Activated T-helper 2 cell treated with anti-CD3 and anti-CD28 coated beads, Interferon-gamma antibody, Interleukin-2, Interleukin-4, amounts not matched to agents 10 μg/mL and 5 μg/mL and 100 μg/mL, durations not matched to agents 14 hours and 24 hours and 36 hours (primary cell): ENCODE measurements at places on chromosomes 1 and 21. TPM values are rescaled to one million over a fixed set of nuclear protein-coding genes. Genes with fewer than 3 reads are reported as not detected.

DNA sequence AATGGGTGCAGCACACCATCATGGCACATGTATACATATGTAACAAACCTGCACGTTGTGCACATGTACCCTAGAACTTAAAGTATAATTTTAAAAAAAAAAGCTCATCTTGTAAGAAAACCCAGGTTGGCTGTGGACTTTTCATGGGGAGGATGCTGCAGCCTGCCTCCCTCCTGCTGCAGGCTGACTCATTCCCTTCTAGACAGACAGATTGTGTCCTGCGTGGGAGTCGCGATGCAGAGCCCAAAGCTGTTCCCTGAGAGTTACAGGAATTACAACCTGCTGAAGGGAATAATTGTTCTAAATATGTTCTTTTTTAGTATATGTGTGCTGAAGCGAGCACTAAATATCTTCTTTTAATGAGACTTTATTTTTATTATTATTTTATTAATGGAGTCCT is 93.2 kb downstream of the TBX19 start:
- DNase-seq: no peak

NOS1AP gene
- total RNA-seq: not detected in 2 replicates

ZNF593OS gene
- not detected in 2 replicates for total RNA-seq

RAB25 gene
- total RNA-seq: 0.18 and 0.21 TPM in 2 replicates

GRCh38 chr1:81452693-81453366 is 347.9 kb upstream of the ADGRL2 start:
- DNase-seq: no peak

DNA sequence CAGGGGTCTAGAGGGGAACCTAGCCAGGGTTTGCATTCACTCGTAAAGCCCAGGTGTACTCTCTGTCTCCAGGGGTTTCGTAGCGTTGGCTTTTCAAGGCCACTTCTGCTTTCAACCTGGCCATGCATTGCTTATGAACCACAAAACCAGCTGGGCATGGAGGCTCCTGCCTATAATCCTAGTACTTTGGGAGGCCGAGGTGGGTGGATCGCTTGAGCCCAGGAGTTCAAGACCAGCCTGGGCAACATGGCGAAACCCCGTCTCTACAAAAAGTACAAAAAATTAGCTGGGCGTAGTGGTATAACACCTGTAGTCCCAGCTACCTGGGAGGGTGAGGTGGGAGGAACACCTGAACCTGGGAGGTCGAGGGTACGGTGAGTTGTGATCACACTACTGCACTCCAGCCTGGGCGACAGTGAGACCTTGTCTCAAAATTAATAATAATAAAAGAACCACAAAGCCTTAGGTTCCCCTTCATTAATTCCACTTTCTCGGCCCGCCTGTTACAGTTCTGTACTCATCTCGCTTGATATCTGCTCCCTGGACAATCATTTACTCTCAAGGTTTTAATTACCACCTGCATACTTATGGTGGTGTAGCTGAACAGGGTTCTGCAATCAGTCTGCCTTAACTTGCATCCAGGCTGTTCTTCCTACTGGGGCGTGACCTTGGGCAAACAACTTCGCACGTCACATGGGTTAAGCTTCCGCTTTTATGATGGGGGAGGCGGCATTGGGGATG is 6.1 kb downstream of the SLC16A4 start:
- no peak for DNase-seq

- no peak for DNase-seq
These were observed 90.7 kb upstream of the CSF3R start for GRCh38 chr1:36573445-36573844.

RAD54L gene
- 48.0 and 49.0 TPM in 2 replicates for total RNA-seq

DNA sequence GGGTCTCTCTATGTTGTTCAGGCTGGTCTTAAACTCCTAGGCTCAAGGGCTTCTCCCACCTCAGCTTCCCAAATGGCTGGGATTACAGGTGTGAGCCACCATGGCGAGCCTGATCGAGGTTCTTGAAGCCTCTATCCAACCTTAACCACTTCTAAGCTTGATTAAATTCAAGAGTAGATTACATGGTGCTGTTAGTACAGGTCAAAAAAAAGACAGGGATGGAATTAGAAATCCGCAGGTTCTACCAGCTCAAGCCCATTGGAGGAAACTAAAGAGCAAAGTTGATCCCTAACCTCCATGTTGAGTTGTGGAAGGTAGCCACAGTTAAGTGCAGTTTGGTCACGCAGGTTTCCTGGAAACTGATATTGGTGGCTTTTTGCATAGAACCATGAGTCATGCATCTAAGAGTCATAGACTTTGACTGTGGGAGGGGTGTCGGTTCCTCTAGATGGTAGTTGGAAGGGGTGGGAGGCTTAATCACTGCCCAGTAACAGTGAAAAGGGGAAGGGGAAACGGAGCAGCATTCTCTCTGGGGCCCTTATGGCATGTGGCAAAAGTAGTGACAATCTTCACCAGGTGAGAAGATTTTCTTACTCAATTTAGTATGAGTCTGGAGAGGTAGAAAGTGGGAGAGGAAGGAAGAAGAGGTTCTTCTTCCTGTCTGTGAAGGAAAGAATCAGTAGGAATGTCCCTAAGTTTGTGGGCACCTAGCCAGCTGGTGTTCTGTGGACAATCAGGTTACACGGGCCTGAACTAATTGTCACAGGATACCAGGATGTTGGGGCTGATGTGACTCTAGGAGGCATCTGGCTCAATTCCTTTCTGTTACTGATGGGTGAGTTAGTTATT is 7.0 kb downstream of the CD53 start:
- peak; percentile 65 for DNase-seq

GRCh38 chr1:55129194-55129728 is 85.9 kb downstream of the USP24 start:
- DNase-seq: no peak
